Right kidney (tissue), 9 donors: ENCODE measurements at places on chromosomes 16 and 17.
A peak's percentile ranks its signal among the peaks of the same experiment; 100 is the strongest.

- DNase-seq, result peak; percentile 58
Measured at GRCh38 chr17:49575679-49576087, at the start of gene NXPH3. TSS of gene NXPH3 (plus strand) at chr17:49575871. CDS start at chr17:49576220, 349 bp downstream.

DNA sequence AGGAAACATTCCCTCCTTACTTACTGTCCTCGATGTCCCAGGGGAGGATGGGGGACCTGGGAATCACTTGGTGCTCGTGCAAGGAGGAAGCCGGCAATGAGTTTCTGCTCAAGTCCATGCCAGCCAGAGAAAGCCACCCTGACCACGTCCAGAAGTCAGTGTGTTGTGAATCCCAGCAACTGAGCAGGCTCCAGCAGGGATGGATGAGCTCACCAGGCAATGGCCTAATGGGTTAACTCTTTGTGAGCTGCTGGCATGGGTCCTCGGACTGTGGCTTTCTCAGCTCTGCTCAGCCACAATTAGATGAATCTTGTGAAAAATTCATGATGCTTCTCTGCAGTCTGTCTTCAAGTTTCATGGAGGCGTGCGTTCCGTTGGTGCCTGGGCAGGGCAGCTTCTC, at the start of gene PIRT:
TSS of gene PIRT (minus strand) at position 167 of the 400 bp plus-strand sequence. CDS start 12,442 bp downstream, outside the sequence.
- no peak for DNase-seq

GRCh38 chr16:53449816-53450517, 15.7 kb downstream of the RBL2 start:
- DNase-seq, result no peak

- no peak for DNase-seq
Measured at GRCh38 chr17:82371333-82372248, at the start of gene UTS2R. TSS of gene UTS2R (plus strand) at chr17:82371765. CDS start at chr17:82374325, 2,560 bp downstream.

GRCh38 chr16:81481207-81481821, 36.7 kb downstream of the CMIP start:
- no peak for DNase-seq

DNA sequence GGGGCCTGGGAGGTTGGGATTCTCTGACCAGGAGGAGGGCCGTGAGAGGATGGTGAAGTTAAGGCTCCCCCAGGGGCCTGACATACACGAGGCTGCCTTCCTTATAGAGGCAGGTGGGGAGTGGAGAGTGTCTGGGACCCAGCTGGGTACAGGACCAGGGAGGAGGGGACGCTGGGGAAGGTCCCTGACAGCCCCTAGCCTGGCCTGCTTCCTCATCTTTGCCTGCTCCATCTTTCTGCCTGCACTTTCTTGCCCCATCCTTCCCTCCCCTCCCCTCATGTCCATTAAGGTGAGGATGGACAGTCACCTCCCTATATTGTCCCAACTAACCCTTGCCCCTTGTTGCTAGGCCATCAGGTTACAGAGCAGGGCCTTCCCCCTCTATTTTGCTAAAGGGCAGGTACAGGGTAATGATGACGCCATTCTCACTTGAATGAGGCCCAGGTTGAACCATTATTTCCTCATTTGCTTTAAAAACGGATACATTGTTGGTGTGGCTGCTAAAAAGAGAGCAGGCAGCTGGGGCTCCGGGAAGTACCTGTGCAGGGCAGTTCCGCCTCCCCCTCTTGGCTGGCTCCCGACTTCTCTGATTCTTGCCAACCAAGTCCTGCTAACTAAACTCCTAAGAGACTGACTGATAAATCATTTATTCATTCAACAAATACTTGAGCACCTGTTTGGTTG, 1.3 kb downstream of the C17orf99 start:
- DNase-seq, result no peak

GRCh38 chr16:27330542-27330941, 16.8 kb downstream of the IL4R start:
- DNase-seq, result no peak

DNA sequence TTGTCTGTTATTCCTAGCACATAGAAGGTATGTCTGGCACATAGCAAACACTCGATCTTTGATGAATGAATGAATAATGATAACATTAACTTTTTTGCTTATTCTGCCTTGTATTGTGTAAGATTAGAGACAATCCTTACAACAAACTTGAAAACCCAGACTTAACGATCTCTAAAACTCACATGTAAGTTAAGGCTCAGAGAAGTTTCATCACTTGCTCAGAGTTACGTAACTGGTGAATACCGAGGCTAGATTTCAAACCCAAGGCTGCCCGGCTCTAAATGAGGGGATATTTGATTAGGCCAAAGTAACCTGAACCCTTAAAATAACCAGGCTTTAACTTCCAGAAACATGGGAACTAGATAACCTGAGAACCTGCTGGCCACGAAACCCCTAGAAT, 22.3 kb downstream of the CAPNS2 start:
- DNase-seq, result no peak

DNA sequence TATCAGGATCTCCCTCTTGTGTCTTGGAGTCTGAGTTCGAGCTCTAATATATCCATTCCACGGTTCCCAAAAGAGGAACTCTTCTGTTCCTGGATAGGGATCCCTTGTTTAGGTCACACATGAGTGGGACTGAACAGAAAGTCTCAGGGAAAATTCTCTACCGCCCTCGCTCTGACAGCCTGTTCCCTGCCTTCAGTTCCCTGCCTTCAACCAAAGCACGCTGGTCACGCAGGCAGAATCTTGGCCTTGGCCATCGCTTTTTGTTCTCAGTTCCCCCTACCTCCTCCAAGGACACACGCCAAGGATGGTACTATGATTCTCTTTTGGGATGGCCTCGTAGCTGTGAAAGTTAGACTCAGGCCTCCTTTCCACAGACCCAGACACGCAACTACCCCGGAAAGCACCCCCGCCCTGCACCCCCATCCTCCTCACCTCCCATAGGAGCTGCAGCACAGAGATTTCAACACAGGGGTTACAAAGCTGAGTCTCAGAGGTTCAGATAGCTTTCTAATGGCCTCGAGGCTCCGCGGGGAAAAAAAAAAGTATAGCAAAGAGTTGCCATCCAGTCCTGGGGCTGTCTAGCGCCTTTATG, 1.5 kb upstream of the SHISA6 start:
- DNase-seq, result no peak
